ENCODE measurements at places on chromosomes 12 and 14.
A peak's percentile ranks its signal among the peaks of the same experiment; 100 is the strongest.

DNA sequence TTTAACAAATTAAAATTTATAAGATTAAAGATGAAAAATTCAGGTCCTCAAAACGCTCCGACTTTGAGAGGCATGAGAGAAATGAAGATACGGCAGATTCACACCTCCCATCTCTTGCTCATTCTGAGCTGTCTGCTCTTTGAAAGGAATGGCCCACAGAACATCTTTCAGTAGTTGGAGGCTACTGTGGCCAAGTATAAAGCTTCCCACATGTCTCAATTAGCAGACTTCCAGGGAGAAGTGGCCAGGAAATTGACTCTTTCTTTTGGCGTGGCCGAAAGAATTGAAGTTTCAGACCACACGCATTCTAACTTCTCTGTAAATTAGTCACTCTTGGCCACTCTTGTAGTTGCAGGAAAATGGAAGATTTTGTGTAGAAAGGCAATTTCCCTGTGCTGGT lies 129.2 kb downstream of the DIP2B start:
- no peak for DNase-seq

GRCh38 chr12:68823696-68824095 lies 15.7 kb downstream of the MDM2 start:
- no peak for DNase-seq

DNA sequence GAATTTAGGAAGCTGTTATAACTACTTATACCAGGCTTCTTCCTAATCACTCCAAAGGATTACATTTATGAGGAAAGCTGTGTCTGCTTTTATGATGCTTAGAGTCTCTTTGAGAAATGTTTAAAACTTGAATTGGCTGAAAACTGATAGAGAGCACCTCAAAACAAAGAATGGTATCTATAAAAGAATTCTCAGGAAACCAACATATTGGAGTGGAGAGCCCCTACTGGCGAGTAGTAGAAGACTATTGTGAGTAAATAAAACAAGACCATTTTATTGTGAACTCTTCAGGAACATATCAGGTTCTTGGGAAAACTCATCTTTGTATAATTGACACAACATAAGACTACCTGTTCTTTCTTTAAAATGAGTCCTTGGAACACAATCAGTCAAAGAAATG lies 578.6 kb downstream of the RERGL start:
- DNase-seq = no peak

- peak; percentile 14 for DNase-seq
These were observed 30.3 kb upstream of the PELI2 start for GRCh38 chr14:56087671-56088471.

- no peak for DNase-seq
These were observed 174.8 kb upstream of the GSC start for GRCh38 chr14:94944636-94945258.

Measured in pons (tissue), 1 donor.